HT-29 (cell line): ENCODE measurements at places on chromosomes 3 and 15.

DNA sequence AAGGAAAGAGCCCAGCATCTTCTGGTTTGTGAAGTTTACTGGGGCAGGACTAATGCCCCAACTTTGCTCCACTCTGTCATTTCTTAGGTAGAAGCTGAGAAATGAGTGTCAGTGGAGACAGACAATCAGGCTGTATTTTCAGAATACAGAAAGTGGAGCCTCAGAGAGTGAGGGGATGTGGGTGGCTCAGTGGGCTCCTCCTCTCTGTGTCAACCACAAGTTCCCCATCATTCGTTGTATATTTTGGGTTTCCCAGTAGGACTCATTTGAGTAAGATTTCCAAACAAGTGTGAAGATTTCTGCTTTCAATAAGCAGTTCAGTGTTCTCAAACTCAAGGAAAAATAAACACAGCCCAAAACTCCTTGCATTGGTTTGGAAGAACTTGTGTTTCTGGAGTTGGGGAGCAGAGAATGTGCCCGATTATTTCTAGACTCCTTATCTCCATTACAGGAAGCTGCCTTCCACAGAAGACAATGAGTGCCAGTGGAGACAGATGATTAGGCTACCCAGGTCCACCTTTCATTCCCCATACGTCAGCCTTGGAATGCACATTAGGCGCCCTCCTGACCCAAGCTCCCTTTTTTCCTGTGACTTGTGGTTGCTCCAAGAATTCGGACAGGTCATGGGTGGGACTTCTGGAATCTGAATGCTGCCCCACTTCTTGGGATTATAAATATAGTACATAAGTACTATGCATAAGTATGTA is 792.1 kb upstream of the LMCD1 start:
- DNase-seq: no peak

DNA sequence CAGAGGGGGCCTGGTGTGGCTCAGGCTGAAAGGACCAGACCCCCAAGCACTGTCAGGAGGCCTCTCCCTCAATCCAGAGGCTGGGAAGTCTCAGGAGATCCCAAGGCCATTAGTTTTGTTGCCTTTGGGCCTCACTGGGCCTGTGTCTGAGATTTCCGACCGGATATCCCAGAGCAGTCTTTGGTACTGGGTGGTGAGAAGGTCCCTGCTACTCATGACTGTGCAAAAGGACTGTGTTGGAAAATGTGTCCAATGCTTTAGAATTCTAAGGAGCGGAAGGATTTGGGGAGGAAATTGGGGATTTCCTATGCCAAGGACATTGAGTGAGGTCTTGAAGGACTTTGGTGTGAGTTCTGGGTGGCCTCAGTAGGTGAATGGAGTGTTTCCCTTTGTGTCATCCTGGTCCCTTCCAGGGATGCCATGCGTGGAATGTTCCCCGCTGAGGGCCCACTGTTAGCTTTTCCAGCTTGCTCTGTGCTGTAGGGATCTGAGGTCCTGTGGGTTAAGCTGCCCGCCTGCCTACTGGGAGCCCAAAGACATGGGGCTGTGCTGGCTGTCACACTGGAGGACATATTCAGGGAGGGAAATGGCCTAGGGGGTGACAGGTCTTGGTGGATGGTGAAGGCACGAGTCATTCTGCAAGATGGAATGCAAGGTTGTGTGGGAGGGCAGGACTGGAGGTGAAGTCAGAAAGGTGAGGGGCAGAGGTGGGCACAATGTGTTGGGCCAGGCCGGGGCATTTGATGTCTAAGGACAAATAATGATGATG is 16.4 kb downstream of the SMAD6 start:
- DNase-seq: no peak

DNA sequence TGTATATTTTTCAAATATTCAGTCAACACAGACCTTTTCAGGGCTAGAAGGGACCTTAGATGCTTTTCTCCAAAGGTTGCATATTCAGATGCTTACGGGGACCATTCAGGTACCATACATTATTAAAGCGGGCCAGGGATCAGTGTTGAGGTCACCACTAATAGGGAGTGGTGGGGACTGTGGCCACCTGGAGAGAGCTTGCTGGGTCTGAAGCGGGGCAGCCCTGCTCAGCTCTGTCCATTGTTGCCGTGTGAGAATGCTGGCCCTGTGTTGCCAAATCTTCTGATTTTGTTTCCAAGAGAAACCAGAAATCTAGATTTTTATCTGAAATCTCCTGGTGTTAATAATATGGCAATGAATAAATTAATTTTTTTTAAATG is 23.7 kb downstream of the ABHD2 start:
- DNase-seq: no peak

DNA sequence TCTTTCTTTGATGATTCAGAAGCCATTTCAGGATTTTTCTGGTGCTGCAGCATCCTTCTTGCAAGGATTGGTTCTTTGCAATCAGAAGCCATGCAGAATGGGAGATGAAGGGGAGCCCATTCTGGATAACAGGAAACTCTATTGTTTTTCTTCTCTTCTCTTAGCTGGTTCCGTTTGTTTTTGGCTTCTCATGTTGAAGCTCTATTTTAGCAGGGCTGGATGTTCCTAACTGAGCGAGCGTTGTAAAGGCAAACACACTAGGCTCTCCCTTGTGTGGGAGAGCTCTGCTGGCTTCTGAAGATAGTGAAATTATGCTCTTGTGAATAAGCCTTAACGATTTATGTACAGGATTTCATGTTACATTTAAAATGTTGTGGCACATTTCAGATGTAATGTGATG is 8.3 kb downstream of the CACNA1D start:
- DNase-seq: no peak

DNA sequence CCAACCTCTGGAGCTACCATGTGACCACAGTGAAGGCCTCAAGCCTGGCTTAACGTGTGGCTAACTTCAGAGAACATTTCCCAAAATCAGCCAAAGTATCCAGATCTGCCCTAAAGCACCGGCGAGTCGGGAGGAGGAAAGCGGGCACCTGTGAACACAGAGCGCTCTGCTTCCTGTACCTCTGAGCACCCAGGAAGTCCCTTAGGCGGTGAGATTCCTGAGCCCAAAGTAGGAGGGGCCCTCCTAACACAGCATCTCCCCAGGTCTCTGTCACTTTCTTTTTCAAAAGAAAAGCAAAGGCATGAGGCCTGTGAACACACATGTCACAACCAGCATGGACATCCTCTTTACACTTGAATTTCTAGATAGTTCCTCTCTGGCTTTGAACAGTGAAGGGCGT is 944 bp upstream of the EIF4E3 start:
- DNase-seq: no peak

GRCh38 chr15:34855413-34855812 is 60.1 kb upstream of the ACTC1 start:
- DNase-seq: no peak
